ENCODE measurements at places on chromosomes 13 and 19.
A peak's percentile ranks its signal among the peaks of the same experiment; 100 is the strongest.

DNA sequence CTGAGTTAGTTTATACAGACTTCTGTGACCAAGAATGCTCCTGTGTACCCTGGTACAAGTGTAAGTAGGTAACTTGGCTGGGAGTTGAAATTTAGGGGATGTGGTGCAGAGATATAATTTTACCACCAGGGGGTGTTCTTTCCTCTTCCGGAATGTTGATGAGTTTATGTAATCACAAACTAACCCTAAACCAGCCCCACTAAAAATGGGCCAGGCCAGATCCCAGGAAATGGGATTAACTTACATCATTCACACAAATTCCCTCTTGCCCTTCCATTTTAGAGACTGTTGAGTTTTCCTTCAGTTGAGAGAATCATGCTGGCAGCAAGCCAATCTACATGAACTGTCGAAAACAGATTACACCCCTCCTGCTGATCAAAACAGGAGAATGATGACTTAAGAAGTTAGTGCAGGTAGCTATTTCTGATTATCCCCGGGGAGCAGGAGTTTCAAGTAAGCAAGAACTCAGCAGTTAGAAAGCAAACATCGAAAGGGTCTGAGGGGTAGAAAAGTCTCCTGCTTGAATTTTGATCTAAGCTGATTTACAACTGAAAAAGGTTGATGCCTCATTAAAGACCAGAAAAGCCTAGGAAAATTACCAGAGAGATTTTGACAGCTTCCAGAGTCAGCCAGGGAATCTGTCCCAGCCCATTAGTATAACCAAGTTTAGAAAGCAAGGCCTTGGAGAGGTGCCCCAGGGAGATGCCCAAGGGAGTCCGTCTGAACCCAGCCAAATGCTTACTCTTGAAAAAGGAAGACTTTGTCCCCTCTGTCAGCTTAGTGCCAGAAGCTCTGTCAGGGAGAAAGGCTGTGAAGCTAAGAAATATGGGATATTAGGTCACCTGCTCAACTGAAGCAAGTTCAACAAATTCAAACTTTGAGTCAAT, 32.3 kb upstream of the MED4 start:
- DNase-seq: peak; percentile 81

DNA sequence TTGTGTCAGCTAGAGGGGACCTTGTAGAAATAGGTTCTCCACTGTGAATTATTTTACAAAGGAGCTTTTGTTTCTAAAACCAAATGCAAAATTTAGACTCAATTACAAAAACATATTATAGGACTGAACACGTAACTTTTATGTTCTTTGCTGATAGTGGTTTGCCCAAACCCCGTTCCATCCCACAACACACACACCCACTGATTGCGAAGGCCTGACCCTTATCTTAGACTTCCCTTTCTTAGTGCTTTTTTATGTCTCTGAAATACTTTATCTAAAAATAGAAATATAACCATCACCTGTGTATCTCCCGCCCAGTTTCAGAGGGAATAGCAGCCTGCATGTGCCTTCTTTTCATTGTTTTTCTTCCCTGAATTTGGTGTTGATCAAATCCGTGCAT, 13.0 kb downstream of the CCNA1 start:
- DNase-seq: no peak

DNA sequence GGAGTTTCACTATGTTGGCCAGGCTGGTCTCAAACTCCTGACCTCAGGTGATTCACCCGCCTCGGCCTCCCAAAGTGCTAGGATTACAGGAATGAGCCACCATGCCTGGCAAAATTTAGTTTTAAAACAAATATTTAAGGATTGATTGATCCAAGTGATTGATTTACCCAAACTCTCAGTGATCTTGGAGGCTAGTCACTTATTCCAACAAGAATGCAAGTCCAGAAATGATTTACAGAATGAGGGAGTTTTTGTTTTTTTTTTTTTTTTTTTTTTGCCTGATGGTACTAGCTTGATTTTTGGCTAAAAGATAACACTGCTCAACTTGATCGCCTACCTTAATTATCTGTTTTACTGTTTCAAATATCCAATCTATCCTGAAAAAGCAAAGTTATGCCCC, 5.7 kb upstream of the TEX26 start:
- DNase-seq: no peak

DNA sequence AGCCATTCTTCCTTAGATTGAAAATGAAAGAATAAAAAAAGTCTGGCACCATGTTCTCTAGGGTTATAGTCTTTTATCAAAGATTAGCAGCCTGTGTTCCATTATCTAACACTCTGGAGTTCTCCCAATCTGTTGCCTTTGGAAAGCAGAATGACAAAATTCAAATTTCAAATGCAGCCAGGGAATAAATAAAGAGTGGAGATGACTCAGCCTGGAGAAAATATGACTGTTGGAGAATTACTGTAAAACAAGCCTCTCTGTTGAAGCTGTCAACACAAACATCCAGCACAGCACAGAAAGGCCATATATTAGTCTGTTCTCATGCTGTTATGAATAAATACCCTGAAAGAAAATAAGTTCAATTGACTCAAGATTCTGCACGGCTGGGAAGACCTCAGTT, 650.5 kb upstream of the SLC10A2 start:
- DNase-seq: no peak

DNA sequence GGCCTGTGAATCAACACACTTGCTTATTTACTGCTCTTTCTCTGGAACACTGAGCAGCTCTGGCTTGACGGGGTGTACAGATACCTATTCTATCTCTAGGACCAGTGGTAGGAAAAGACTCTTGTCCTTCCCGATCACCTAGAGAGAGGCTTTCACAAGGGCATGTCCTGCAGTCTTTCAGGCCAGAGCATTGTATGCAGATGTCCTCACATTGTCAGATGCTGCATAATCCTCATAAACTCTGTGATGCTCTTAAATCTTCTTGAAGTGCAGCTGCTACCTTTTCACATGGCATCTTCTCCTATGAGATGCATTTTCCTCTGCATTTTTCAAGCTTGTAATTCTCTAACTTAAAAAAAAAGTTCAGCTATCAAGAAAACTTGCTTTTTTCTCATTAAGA, 369.4 kb downstream of the OLFM4 start:
- DNase-seq: no peak

- peak; percentile 86 for DNase-seq
These were observed 28.5 kb upstream of the NPAS1 start for GRCh38 chr19:46990991-46991676.

GRCh38 chr13:37716420-37717195, 118.0 kb upstream of the POSTN start:
- DNase-seq: peak; percentile 94

- no peak for DNase-seq
These were observed 3.5 kb downstream of the NLRP2 start for GRCh38 chr19:54969647-54970046.

DNA sequence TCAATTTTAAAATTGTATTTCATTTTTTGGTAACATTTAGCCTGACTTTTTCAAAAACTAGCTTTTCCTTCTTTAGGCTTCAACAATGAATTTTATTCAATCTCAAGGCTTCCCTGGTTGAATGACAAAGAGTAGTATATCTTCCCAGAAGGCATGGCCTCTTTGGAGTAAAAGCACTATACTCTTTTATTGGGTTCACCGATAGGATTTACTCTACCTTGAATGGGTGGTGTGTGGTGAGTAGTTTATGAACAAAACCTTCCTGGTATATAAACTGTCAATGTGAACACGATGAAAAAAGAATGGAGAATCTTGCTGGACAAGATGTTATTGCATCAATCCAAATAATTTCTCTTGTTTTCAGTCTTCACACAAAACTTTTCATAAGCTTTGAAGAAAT, 167.7 kb downstream of the DACH1 start:
- no peak for DNase-seq

GRCh38 chr13:44474122-44474910, 100.7 kb downstream of the SERP2 start:
- peak; percentile 14 for DNase-seq

DNA sequence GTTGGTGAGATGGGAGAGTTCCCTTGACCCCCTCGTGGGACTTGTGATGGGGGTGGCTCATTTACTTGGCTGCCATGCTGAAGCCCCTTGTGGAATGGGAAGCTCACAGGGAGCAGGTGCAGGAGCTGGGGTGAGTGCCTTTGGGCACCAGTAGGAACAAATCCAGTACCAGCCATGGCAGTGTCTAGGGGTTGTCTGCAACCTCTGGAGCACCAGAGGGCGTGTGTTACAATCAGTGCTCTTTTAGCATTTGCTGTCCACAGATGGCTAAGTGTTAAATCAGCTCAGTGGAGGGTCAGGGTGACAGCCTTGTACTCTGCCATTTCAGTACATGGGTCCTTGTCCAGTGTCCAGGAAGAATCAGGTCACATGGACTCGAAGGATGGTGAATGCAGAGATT, 75.6 kb downstream of the ATP8A2 start:
- DNase-seq: no peak

- peak; percentile 73 for DNase-seq
These were observed 1.3 kb downstream of the CSNK1G2 start for GRCh38 chr19:1942078-1942933.

DNA sequence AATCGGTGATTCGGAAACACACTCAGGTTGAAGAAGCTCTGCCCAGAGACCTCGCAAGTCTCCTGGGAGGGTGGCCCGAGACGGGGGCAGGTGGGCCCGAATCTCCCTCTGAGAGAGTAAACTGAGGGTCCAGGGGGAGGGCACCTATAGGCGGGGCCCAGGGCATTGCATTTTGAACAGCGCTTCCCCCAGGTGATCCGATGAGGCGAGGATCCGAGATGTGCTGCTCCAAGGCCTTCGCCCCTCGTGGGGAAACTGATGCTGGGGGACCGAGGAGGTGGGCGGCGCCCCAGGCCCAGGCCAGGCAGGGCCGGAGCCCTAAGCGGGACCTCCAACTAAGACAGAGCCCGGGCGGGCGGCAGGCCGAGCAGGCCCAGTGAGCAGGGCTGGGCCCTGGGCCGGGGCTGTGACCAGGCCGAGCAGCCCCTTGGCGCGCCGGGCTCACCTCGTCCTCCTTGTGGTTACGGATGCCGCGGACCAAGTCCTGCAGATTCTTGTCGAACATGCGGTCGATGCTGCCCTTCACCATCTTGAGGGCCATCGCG, 500 bp downstream of the AP3D1 start:
- no peak for DNase-seq

DNA sequence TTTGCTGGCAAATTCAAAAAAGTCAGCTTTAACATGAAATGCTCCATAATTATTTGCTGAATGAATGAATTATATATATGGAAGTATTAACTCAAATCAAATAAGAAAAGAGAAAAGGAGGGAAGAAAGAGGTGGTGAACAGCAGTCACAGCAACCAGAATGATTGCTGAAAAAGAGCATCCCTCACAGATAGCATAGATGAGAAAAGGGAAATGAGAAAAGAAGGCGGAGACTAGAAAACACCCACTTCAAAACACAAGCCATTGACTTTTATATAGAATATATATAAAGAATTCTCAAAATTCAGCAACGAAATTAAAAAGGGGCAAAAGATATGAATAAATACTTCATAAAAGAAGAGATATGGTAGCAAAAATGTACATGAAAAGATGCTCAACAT, 75.2 kb downstream of the CAB39L start:
- DNase-seq: no peak

GRCh38 chr13:27797228-27797624, 4.9 kb downstream of the GSX1 start:
- DNase-seq: peak; percentile 18

GRCh38 chr19:43719918-43720317, 4.0 kb downstream of the IRGC start:
- DNase-seq: no peak

GRCh38 chr13:45446181-45446580, 18.6 kb upstream of the COG3 start:
- DNase-seq: peak; percentile 76

DNA sequence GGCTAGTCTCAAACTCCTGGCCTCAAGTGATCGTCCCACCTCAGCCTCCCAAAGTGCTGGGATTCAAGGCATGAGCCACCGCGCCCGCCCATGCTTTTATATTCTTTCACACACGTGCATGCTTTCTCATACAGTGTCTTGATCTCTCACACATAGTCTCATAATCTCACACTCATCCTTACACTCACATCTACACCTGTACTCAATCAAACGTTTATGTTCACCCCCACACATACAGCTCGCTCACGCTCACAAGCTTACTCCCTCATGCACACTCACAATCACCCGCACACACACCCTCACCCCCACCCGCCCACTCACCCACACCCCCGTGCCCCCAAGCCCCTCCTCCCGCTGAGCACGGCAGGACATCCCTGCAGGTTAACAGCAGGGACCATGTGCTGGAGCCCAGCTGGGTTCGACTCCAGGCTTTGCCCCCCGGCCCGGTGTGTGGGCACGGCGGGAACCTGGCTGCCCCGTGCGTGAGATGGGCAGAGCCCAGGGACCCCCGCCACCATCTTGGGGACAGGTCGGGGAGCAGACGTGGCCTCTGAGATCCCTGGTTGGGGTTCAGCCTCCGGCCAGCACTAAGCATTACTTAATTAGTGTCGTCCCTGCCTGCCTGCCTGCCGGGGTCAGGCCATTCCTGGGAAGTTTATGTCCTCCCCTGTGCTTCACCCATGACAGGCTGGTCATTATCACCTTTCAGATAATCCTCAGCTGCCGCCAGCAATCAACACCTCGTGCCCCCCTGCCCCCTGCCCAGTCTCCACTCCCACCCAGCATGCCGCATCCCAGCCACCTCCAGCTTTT, 11.4 kb downstream of the SBK2 start:
- no peak for DNase-seq
